Substantia nigra (tissue), 51 donors: ENCODE measurements at places on chromosomes 7 and 10.

- DNase-seq, result no peak
Observed at GRCh38 chr10:13231190-13231589, 3.0 kb downstream of the UCMA start.

- no peak for DNase-seq
Observed at GRCh38 chr10:103616705-103617601, 123.4 kb downstream of the NEURL1 start.

GRCh38 chr10:16853201-16853600 lies 36.0 kb upstream of the RSU1 start:
- no peak for DNase-seq

- DNase-seq, result no peak
Observed at GRCh38 chr7:44994877-44995554, 5.0 kb upstream of the CCM2 start.

GRCh38 chr10:21336476-21337170 lies 188.9 kb downstream of the SKIDA1 start:
- DNase-seq, result no peak

- no peak for DNase-seq
Observed at GRCh38 chr7:154217688-154218340, 165.6 kb downstream of the DPP6 start.

GRCh38 chr7:151102991-151103390 lies 16.7 kb downstream of the AGAP3 start:
- DNase-seq, result no peak

DNA sequence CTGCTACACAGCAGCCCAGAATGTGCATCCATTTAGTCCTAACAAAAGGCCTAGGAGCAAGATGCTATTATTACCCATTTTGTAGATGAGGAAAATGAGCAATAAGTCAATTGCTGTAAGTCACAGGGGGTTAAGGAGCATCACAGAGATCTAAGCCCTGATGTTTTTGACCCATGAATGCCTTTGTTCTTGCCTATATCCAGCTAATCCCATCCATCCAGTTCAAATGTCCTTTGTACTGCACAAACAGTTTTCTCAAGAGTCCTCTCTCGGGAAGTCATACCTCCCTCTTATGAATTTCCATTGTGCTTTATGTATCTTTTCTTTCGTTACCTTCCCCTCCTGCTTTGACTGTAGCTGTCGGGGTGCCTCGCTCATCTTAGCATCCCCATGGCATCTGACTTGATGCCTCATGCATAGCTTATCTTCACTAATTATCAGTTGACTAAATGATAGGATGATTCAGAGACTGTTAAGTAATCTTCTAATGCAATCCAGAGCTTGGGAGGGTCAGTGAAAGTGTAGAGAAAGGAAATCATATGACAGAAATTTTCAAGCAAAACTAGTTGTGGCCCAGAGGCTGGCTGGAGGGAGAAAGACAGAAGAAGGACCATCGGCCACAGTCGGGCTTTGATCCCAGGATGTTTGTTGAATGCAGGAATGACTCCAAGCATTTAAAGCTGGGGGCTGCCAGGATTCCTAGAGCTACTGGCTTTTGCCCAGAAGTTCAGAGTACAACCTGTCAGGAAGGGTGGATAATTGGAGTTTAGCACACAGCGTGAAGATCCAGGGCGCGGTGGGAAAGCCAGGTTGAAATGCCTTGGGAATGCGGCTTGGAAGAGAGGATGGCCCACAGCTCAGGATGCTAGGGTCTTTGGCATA lies 23.5 kb downstream of the BLVRA start:
- no peak for DNase-seq

DNA sequence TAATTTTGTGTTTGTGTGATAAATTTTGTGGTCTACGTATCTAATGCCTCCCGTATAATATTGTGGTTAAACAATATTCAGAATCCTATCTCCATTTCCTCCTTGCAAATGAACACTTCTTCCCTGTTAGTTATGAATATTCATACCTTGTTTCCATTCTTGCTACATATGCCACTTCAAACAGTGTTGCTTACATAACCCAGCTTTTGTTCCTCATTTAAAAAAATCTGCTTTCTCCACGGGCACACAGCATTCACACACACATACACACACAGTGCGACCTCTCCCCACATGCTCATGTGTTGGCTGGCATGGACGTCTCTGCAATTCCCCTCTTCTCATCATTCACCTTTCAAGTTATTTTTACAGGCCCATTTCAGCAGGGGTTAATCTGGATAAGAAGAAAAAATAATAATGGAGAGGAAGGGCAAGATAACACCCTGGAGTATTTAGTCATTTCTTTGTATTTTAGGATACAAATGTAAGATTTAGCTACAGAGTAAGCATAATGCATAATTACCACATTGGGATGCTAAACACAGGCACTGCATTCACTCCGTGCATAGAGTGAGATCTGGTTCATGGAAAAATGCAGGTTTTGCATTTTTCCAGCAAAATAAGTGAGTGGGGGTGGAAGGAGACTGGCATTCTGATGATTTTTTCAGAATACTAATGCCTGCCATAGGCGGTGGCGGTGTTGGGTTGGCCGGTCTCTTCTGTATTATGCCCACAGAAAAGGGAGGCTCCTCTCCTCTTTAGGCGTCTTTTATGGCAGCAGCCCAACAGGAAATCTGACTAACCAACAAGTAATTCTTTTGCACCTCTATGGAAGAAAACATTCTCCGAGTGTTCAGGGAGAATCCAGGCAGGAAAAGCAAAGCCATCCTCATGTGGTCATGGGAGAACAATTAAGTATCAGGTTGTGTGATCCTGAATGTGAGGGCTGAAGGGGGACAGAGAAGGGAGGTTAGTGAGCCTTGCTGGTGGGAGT lies 31.7 kb upstream of the ELMO1 start:
- DNase-seq, result no peak
